ENCODE measurements at places on chromosomes 1 and 21. TPM values are rescaled to one million over a fixed set of nuclear protein-coding genes. Genes with fewer than 3 reads are reported as not detected.

The TESK2 gene
- total RNA-seq: 2.8 TPM

The CASZ1 gene
- 0.16 TPM for total RNA-seq

The C1orf116 gene
- total RNA-seq: not detected

The ANKRD45 gene
- not detected for total RNA-seq

The SDHB gene
- 81.0 TPM for total RNA-seq

The CACNA1S gene
- not detected for total RNA-seq

The RNU1-4 gene
- not detected for total RNA-seq

The CAPN8 gene
- total RNA-seq: not detected

The AXDND1 gene
- not detected for total RNA-seq

The FNDC10 gene
- total RNA-seq: 10.8 TPM

The SLC44A5 gene
- total RNA-seq: not detected

The FAM72B gene
- 4.1 TPM for total RNA-seq

The RIPPLY3 gene
- not detected for total RNA-seq

The FMO4 gene
- total RNA-seq: 13.2 TPM

The PGBD5 gene
- under 0.01 TPM for total RNA-seq

The TACSTD2 gene
- not detected for total RNA-seq

The NEK2 gene
- 4.4 TPM for total RNA-seq

The CAMK2N1 gene
- total RNA-seq: 5.4 TPM

The GORAB gene
- 10.7 TPM for total RNA-seq

The PGD gene
- total RNA-seq: 168 TPM

The GPA33 gene
- total RNA-seq: not detected

The OR2L3 gene
- total RNA-seq: not detected

The BEST4 gene
- total RNA-seq: not detected

The KCNJ15 gene
- total RNA-seq: not detected

The CMPK1 gene
- total RNA-seq: 77.6 TPM

The CTSE gene
- not detected for total RNA-seq

The KIF2C gene
- 6.1 TPM for total RNA-seq

The PTPRC gene
- total RNA-seq: not detected

The LRRC7 gene
- not detected for total RNA-seq

The SLC6A17 gene
- total RNA-seq: under 0.01 TPM

The FCER1A gene
- not detected for total RNA-seq

The IFNLR1 gene
- not detected for total RNA-seq

The ITGB2 gene
- total RNA-seq: not detected
